NCI-H345 (cell line): ENCODE measurements at places on chromosomes 3 and 15.

DNA sequence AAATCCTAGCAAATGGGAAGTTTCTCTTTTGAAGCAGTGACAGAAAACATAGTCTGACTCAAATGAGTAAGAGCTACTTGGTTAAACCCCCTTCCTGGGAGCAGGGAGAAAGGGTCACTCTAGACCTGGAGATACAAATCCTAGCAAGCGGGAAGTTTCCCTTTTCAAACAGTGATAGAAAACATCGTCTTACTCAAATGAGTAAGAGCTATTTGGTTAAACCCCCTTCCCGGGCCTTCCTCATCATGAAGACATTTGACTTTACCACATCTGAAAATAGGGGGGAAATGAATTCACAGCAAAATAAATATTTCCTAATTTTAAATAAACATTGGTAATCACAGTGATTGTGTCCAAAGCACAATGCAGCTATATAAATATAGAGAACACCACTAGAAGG, 79.2 kb downstream of the FOXB1 start:
- DNase-seq: no peak

DNA sequence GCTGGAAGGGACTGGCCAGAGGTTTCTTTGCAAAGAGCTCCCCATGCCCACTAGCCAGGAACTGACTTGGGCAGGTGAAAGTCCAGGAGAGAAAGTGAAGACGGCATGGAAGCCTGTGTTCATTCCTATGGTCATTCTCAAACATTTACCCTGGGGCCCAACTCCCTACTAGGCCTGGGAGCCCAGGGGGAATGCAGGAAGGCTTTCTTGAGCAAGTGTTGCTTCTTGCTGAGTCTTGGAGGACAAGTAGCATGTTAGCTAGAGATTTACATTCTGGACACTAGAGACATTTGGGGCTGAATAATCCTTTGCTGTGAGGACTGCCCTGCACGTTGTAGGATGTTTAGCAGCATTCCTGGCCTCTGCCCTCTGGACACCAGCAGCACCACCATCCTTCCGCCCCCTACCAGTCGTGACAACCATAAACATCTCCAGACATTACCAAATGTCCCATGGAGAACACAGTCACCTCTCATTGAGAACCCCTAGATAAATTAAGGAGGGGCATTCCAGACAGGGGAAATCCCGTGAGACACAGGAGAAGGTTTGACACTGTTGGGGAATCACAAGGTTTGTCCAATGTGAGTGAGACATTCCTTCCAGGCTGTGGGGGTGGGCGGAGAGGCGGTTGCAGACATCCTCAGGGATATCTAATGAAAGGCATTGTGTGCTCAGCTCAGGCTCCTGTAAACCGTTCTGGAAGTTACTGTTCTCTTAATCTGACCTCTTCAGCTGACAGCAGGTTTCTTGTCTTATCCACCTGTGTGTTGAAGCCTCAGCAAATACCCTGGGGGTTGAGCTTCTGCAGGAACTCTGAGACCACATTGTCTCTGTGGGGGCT, 236.2 kb downstream of the TLE3 start:
- no peak for DNase-seq

DNA sequence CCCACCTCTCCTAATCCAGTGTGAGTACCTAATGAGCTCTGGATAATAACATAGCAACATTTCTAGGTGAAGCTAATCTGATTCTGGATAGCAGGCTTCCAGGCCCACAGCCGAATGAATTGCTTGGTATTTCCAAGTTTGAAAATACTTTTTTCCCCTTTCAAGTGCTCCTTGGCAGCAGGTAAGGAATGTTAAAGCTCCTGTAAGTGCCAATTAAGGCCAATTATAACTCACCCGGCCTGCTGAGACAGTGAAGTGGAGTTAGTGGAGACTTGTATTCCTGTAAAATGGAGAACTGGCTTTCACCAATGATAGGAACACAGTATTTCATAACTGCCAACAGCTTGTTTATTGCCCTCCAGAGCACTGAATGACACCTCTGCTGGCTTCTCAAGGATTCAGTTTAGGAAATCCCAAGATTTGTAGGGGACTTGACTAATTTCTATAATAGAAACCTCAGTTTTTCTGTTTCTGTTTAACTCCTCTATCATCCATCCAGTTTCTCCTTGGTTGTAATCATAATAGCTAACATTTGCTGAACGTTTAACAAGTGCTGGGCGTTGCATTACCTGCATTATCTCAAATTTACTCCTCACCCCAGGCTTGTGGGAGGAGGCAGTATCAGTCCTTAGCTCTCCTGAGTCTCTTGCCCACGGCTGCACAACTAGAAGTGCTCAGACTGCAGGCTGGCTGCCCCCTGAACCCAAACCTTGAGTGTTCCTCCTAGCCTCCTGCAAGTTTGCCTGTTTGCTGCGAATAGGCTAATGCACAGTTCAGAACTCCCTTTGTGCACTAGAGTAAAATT, 52.7 kb upstream of the SCAANT1 start:
- no peak for DNase-seq

DNA sequence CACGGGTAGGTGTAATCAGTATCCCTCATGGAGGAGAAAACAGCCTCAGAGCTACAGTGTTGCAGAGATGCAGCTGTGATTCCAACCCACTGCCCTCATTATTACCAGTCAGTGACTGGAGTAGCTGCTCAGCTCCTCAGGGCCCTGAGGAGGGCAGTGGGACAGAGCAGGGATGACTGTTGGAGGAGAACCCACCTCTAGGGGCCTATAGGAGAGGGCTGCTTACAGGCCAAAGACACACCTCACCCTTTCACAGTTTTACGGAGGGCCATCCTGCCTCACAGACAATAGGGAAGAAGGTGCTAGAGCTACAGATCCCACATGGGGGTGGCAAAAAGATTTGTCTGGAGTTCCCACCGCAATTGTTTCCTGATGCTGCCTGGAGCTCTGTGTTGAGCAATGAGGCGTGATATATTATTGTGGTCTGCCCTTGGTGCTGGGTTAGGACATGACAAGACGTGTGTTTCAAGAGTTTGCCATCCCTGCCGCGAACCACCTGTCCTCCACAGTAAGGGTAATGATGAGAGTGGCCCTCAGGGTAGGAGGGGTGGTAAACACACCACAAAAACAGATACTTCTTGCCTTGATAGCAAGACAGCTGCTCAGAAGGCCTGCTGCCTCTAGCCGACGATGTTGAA, 140.5 kb upstream of the TPM1 start:
- peak; percentile 86 for DNase-seq

DNA sequence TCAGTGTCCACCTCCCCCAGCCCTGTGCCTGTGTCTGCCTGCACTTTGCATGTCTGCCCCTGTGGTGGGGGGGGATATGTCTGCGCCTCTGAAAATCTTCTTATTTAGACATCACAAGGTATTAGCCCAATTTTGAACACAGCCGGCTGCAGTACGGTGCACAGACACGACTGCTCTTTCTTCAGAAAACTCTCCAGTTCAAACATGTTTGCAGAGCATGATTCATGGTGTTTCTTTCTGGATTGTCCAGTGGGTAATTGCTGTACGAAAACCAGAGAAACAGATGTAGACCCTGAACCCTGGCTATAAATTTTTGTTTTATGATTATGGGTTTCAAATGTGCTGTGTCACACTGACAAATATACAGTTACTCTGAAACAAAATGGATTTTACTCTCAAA, 3.4 kb upstream of the RARB start:
- no peak for DNase-seq

GRCh38 chr3:123344175-123344906, 104.5 kb downstream of the ADCY5 start:
- DNase-seq: no peak

DNA sequence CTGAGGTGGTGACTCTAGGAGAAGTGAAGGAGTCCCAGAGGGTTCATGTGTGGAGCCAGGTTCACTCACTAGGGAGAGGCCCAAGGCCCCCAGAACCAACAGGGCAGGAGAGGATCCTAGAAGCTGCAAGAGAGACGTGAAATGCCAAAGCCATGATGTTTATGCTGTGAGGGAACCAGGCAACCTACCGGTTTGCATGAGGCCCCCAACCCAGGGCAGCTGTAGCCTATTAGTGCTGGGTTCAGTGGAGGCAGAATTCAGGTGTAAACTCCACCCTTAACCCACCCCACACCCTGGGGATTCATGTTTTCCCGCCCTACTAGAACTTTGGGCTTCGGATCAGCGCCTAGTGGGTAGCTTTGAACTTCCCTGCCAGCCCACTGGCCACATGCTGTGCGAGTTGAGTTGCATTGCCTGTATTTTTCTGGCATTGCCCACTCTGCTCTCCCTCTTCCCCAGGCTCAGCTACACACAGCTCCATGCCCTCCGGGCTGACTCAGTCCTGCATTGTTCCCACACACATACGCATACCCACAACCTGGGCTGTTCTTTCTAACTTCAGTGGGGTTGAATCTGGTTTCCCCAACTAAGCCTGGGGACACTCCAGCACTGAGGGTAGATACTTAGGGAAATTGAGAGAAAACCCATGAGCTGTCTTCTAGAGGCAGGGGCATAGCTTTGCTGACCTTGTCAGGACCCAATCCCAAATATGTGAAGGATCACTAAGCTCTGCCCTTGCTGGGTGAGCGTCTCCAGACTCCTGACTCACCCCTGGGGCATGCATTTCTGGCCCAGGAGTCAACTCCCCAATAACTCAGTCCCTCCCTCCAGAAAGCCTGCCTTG, 2.0 kb upstream of the ZBTB47 start:
- no peak for DNase-seq

DNA sequence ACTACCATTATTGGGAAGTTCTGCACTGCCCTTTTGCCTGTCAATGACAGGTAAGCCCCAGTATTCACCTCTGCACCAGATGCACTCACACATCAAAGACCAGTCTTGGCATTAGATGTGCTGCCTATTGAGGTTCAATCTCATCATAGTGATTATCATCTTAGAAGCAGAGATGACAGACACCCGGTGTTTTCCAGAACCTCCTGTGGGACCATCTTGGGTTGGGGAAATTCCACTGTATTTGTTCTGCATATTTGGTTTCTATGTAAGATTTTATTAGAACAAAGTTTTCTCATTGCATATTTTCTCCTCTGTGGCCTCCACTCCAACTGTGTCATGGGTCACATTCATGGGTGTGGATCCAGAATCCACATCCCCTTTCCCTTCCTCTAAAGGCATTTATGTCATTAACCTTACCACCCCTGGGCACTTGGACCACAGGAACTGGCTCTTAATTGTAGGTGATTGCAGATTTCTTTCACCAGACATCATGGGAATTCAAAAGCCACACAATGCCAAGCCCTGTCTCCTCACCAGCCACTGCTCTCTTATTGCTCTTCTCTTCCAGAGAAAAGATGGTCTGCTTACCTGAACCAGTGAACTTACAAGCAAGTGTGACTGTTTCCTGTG, 31.2 kb downstream of the PLA1A start:
- no peak for DNase-seq

GRCh38 chr3:131840156-131840797, 194.5 kb downstream of the CPNE4 start:
- DNase-seq: no peak

DNA sequence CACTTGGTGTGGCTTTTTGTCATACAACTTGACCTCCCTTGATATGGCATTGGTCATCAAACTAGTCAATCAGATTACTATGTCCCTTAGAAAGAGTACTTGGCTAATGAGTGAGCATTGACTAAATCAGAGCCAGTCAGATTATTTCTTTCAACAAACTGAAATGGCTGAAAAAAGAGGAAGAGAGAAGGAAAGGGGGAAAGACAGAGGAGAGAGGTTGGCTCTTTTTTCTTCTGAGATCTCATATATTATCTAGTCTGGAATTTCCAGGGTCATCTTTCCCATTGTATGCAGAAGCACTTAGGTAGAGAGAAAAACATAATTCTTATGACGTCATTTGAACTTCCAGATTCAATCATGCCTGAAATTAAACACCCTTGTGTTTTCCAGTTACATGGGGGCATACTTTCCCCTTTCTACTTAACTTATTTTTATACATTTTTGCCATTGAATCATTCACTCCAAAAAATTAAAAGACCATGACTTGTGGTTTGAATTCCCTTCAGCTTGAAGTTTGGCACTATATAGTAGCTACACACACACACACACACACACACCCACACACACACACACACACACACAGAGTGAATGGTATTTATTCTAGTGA, 387.8 kb downstream of the LSAMP start:
- no peak for DNase-seq

GRCh38 chr15:29569533-29570092, 252.7 kb downstream of the TJP1 start:
- DNase-seq: peak; percentile 30

GRCh38 chr3:139689708-139690228, 12.0 kb upstream of the NMNAT3 start:
- DNase-seq: no peak

DNA sequence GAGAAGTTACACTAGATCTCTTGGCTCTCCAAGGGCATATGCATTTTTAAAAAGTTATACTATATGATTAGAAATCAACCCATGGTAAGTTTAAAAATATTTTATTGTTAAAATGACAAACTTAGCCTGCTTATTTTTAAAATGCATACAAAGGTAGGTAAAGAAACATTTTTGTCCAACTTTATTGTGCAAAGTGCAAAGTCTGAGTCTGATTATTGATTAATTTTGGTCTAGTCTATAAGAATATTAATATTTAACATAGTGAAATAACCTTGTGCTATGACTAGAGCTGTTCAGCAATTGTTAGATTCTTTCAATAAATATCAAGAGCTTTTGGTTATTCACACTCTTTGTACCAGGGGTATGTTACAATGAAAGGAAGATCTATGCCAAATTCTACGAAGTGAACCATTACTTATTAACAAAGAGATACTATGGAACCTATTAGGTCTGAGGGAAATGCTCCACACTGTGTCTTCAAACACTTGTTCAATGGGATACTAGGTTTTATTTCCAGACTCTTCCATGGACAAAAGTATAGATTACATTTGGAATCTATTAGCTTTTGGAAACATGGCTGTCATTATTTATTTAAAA, 70.4 kb downstream of the DIPK2A start:
- DNase-seq: no peak

GRCh38 chr15:75193976-75194375, 7.7 kb upstream of the C15orf39 start:
- DNase-seq: no peak

DNA sequence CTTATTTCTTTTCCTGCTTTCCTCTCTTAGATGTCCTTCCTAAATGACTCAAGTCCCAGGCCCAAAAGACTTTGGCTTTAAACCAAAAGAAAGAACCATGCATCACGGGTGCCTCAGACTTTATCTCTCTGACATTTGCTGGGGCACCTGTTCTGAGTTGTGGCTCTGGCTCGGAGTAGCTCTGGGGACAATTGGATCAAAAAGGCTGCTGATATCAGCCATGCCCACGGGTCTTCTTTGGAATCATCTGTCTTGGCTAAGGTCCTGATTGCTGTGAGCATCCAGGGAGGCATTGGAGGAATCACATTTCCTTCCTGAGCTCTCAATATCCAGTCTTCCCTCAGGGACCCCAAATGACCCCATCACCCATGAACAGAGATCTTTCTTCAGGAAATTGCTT, 59.9 kb downstream of the CLSTN2 start:
- DNase-seq: no peak

GRCh38 chr3:150082898-150083654, 112.4 kb upstream of the PFN2 start:
- no peak for DNase-seq

DNA sequence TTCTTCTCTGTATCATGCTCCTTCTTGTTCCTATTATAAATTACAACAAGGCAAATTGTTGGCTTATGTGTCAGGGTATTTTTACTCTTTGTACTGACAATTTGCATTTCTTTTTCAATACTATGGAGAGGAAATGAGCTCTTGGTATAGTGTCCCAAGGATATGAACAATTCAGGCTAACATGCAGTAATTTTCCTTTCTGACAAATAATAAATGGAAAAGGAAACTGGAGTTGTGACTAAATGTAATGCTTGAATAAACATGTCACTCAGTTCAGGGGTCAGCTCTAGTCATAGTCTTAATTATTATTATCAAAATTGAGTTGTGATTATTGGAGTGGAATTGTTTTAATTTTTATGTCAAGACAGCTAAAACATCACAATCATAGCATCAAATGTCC, 256.0 kb upstream of the ZPLD1 start:
- DNase-seq: no peak
